ENCODE measurements at places on chromosomes 1 and 21. TPM values are rescaled to one million over a fixed set of nuclear protein-coding genes. Genes with fewer than 3 reads are reported as not detected.

- no peak for DNase-seq
- no peak overlapping the region for H3K27ac ChIP-seq
- no peak overlapping the region for H3K4me3 ChIP-seq
- H3K36me3 ChIP-seq: no peaks in the 10 kb centered on the region
- H3K4me1 ChIP-seq: no peaks in the 10 kb centered on the region
Observed at GRCh38 chr1:87647430-87648177, 318.9 kb downstream of the LMO4 start.

- H3K4me1 ChIP-seq: peaks cover 15% of the 10 kb centered on the region
- H3K36me3 ChIP-seq: no peaks in the 10 kb centered on the region
- DNase-seq: no peak
- H3K27ac ChIP-seq: no peak overlapping the region
- no peak overlapping the region for H3K4me3 ChIP-seq
- no peaks in the 10 kb centered on the region for H3K27me3 ChIP-seq
Observed at GRCh38 chr1:235088430-235088829, 40.2 kb downstream of the TOMM20 start.

- no peak overlapping the region for H3K4me3 ChIP-seq
- H3K27ac ChIP-seq: no peak overlapping the region
- H3K4me1 ChIP-seq: no peaks in the 10 kb centered on the region
- no peaks in the 10 kb centered on the region for H3K27me3 ChIP-seq
- DNase-seq: no peak
Observed at GRCh38 chr1:167563579-167564246, 10.2 kb upstream of the CREG1 start.

DNA sequence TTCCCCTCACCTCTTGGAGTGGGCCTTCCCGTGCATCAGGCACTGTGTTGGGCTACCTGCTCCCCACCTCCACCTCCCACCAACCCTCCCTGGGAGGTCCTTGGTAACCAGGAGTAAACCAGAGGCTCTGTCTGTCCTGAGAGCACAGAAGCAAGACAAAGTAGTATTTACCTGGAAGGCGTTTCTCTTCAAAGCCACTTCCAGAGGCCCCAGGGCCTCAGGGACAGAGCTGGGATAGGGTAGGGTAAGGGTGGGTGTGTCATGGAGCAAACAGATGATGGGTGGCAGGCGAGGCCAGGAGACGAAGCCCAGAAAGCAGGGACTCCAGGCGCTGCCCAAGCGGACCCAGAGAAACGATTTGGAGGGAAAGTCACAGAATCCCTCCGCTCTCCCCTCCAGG, 77.2 kb upstream of the TARDBP start:
- no peak overlapping the region for H3K4me3 ChIP-seq
- no peaks in the 10 kb centered on the region for H3K4me1 ChIP-seq
- no peak for DNase-seq

DNA sequence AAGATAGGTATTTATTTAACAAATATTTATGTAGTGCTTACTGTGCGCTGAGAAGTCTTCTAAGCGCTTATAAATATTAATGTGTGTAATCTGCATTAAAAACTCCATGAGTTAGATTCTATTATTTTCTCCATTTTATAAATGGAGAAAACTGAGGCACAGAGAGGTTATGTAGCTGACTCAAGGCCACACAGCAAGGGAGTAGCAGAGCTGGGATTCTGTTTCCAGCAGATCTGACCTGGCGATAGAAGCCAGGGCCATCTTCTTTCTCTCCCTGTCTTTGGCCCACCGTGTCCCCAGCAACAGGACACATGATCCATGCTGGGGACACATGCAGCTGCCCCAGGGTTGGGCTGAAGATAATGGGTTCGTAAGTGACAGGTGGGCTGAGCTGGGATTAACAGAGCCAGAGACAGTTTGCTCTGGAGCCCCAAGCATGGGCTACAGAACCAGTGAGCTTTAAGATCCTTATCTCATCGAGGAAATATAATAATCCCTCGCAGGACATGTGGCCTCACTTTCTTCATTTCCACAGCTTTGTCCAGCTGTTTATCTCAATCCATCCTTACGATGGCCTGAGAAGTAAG, 30.3 kb downstream of the IGSF21 start:
- no peak for DNase-seq
- H3K36me3 ChIP-seq: no peaks in the 10 kb centered on the region
- H3K4me3 ChIP-seq: no peak overlapping the region

- DNase-seq: no peak
- H3K36me3 ChIP-seq: no peaks in the 10 kb centered on the region
- no peak overlapping the region for H3K4me3 ChIP-seq
Observed at GRCh38 chr1:45840704-45841103, 37.3 kb downstream of the MAST2 start.

DNA sequence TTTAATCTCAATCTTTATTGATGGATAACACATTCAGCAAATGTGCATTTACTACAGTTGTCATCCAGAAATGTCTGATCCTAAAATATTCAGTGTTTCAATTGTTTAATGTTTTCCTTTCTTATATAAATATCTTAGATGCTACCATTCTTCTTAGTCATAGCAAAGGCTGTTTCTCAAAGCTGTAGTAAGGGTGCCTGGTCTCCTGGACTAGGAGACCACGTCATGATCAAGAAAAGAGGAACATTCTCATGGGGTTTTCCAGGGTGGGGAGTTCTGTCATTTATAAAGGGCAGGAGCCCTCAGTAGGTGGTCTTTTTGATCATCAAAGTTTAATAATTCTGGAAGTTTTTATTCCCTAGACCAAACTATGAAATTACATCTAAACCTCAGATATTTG, 292.8 kb downstream of the HMCN1 start:
- no peak for DNase-seq
- H3K4me1 ChIP-seq: no peaks in the 10 kb centered on the region
- H3K27me3 ChIP-seq: no peaks in the 10 kb centered on the region

GRCh38 chr21:35204125-35204524, 155.0 kb upstream of the RUNX1 start:
- DNase-seq: no peak
- H3K27ac ChIP-seq: peak overlapping the region; percentile 5
- no peaks in the 10 kb centered on the region for H3K27me3 ChIP-seq
- H3K4me1 ChIP-seq: peaks cover 10% of the 10 kb centered on the region
- H3K36me3 ChIP-seq: no peaks in the 10 kb centered on the region

DNA sequence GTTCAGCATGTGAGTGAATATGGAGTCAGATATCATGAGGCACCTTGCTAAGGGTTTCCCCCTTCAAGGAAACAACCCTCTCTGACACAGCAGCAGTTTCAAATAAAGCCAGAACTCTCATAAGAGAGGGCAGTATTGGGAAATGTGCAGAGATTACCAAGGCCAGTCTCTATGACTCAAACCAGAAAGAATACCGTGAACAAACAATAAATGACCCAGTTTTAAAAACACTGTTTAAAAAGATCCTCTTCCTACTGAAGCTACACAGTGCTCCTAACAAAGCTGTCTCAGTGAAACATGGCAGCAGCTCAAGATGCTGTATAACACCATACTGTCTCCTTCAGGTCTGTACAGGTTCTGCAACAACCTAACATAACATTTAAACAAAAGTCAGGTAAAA, 102.6 kb downstream of the KIAA0319L start:
- H3K4me1 ChIP-seq: peaks cover 44% of the 10 kb centered on the region
- no peaks in the 10 kb centered on the region for H3K36me3 ChIP-seq
- DNase-seq: no peak
- H3K27ac ChIP-seq: no peak overlapping the region

DNA sequence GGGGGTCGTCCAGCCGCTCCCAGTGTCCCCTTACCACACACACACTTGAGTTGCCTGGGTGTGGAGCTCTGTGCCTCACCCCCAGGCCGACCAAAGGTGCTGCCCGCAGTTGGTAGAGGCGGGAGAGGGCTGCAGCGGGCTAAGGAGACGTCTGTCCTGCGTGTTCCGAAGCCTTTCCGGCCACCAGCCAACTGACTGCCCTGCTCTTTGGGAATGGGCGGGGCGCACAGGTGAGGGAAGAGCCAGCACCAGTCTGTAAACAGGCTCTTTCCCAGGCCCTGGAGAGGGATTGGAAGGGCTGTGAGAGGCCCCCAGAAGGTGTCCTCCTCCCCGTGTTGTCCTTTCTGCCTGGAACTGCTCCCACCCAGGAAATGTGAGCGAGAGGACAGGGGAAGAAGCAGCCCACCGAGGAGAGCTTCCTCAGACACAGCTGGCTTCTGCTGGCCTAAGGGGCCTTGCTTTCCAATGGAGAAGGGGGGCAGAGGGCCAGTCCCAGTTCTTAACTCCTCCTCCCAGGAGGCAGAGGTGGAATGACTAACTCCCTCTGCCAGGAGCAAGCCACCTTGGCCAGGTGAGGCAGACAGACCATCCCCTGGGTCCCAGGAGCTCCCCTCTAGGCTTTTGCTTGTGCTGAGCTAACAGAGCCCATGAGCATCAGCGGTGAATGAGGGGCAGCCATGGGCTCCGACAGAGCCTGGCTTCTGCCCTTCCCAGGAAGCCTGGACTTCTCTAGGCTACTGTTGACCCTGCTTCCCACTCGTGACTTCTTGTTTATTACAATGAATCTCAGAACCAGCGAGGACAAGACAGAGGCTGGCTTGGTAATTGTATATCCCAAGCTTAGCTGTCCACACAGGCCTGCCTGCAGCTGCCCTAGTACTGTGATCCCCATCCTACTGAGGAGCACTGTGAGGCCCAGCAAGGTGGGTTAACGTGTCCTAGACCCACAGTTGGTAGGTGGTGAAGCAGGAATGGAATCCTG, 158.1 kb upstream of the COA6 start:
- H3K27ac ChIP-seq: no peak overlapping the region
- no peak for DNase-seq
- peaks cover 82% of the 10 kb centered on the region for H3K27me3 ChIP-seq
- H3K36me3 ChIP-seq: no peaks in the 10 kb centered on the region
- peaks cover 10% of the 10 kb centered on the region for H3K4me1 ChIP-seq

DNA sequence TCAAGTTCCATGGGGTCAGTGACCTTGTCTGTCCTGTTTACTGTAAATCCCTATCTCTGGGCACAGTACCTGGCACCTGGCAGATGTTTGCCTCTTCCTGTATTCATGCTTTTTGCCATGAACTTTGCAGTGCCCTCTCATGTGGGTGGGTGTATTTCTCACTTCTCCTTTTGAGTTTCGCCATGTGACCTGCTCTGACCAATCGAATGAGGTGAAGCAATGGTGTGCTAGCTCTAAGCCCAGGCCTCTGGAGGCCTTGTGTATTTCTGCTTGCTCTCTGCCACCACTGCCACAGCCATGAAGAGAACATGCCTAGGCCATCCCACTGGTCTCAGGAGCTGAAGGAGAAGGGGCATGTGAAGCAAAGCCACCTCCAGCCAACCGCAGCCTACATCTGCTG, 185.5 kb upstream of the ZC3H12A start:
- no peak overlapping the region for H3K27ac ChIP-seq
- H3K4me3 ChIP-seq: no peak overlapping the region
- no peaks in the 10 kb centered on the region for H3K4me1 ChIP-seq
- no peak for DNase-seq
- no peaks in the 10 kb centered on the region for H3K27me3 ChIP-seq
- H3K36me3 ChIP-seq: no peaks in the 10 kb centered on the region

DNA sequence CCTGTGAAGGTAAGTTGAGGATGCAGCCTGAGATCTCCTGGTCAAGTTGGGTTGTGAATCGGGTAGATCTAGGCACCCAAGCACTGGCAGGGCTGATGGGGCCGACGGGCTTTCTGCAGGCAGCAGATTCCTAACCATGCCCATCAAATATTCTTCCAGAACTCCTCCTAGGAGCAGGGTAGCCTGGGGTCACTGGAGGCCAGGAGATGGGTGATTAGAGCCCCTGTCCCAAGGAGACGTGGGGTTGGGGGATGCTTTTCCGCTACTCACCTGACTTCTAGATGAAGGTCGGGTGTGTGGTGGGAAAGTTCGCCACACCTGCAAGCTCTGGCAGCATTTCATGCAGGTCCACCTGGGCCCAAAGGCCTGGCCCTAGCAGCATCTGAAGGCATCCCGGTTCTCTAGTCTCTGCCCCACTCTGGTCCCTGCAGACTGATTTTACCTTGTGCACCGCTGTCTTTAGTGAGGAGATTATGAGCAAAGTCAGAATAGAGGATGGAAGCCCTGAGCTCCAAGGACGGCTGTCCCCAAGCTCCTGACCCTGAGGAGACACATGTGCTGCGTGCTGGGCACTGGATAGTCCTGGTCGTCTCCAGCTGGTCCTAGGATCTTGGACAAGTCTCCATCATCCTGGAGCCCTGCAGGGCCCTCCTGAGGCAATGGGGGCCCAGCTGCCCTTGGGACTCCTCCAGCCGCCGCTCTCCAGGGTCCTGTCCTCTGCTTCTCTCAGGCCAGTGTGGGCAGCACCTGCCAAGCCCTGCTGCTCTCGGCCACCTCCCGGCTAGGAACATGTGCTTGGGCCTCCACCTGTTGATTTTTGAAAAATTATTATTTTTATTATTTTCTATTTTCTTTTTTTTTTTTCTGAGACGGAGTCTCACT, 21.8 kb upstream of the C2CD2 start:
- peaks cover 10% of the 10 kb centered on the region for H3K4me1 ChIP-seq
- H3K4me3 ChIP-seq: no peak overlapping the region
- no peaks in the 10 kb centered on the region for H3K36me3 ChIP-seq
- no peaks in the 10 kb centered on the region for H3K27me3 ChIP-seq
- no peak overlapping the region for H3K27ac ChIP-seq

GRCh38 chr1:198929961-198930599, 291.2 kb downstream of the PTPRC start:
- H3K36me3 ChIP-seq: no peaks in the 10 kb centered on the region

DNA sequence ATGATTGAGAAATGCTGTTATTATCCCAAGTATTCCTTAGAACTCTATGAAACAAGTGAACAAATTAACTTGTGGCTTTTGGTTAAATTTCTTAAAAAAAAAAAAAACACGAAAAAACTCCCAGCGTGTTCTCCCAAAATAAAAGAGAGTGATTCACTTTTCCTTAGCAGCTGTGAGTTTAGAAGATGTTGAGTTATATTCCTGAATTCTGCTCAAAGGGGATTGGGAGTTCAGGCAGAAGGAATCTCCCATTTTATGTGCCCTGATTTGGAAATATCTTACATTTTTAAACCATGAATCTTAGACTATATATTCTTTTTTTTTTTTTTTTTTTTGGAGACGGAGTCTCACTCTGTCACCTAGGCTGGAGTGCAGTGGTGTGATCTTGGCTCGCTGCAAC, 34.3 kb downstream of the SMG7 start:
- H3K4me1 ChIP-seq: no peaks in the 10 kb centered on the region
- no peak overlapping the region for H3K27ac ChIP-seq
- no peaks in the 10 kb centered on the region for H3K36me3 ChIP-seq
- H3K4me3 ChIP-seq: no peak overlapping the region
- no peaks in the 10 kb centered on the region for H3K27me3 ChIP-seq

DNA sequence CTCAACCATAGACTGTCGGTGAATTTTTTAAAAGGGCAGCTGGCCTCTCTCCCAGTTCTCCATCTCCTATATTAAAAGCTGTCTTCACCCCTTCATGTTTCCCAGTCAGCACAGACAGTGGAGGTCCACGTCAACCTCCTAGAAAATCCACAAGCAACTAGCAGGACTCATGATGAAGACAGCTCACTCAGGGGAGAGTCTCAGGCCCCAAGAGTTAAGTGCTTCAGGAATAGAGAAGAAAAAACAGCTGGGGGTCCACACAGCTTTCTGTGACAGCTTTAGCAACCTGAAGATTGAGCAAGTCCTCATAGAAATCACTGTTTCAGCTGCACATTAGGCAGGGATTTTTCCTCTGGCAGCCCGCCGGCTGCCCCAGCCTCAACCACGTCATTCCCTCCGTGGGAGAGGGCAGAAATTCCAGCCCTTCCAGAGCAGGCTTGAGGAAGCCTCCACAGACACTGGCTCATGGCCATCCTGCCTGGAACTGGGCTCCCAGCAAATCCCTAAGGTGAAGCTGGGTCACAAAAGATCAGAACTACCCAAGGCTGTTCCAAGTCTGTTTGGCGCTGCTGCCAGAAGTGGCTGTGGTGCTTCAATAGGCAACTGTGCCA, 15.2 kb downstream of the GPR161 start:
- H3K27ac ChIP-seq: peak overlapping the region; percentile 72
- no peak for DNase-seq

The TMEM54 gene
- 182 TPM for total RNA-seq

The LMOD1 gene
- 8.3 TPM for total RNA-seq

The UBASH3A gene
- total RNA-seq: 1.9 TPM

The CELA2A gene
- total RNA-seq: not detected

The SLC37A1 gene
- total RNA-seq: 21.1 TPM

The HPDL gene
- 4.0 TPM for total RNA-seq

The DDAH1 gene
- 13.5 TPM for total RNA-seq

The PCBP3 gene
- total RNA-seq: 5.3 TPM

Data from esophagus squamous epithelium (tissue), 5 donors.